ENCODE measurements at places on chromosomes 4 and X. TPM values are rescaled to one million over a fixed set of nuclear protein-coding genes. Genes with fewer than 3 reads are reported as not detected.

Gene FGFR3
- total RNA-seq = 26.5 TPM

DNA sequence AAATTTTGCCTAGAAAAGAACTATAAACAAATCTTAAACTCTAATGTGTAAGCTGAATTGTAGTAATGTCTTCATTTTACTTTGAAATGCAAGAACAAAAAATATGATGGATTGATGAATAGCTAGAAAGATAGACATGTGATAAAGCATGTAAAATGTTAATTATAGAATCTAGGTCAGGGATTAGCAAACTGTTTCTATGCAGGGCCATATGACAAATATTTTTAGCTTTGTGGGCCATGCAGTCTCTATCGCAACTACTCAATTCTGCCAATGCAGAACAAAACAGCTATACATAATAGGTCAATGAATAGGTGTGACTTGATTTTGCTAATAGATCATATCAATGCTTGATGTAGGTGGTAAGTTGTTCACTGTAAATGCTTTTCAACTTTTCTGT is 75.3 kb downstream of the TBCK start:
- DNase-seq = no peak

DNA sequence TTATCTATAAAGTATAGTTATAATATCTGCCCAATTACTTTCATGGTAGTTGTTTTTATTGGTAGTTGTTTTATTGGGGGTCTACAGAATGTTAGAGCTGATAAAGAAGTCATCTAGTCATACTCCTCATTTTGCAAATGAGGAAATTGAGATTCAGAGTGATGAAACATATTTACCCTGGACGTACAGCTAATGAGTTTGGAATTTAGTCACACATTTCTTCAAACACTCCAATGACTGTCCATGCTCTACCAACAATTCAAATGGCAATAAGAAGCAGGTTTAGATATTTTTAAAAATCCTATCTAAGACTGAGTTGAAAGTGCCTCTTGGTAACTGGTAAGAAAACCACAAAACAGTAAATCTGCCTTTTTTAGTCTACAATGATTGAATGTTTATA is 98.2 kb downstream of the MAGEC1 start:
- DNase-seq = no peak

Gene ARX
- total RNA-seq = not detected

GRCh38 chr4:89733946-89734345 is 103.0 kb downstream of the SNCA start:
- DNase-seq = no peak

DNA sequence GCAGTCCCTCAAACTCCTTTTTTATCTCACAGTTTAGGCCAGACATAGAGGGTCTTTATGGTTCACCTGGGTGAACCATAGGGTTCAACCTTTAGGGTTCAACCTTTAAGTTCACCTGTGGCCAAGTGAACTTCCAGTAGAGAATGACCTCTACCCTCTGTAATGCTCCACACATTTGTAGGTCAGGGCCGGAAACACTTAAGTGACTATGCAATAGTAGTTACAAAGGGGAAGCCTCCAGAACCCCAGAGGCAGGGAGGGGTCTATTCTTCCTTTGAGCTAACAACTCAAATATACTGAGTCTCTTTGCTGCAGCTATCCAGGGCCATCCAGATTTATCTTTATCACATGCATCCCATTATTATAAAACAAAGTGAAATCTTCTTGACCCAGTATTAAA is 100.0 kb downstream of the LARP1B start:
- DNase-seq = no peak

Gene COX7B2
- total RNA-seq = not detected

DNA sequence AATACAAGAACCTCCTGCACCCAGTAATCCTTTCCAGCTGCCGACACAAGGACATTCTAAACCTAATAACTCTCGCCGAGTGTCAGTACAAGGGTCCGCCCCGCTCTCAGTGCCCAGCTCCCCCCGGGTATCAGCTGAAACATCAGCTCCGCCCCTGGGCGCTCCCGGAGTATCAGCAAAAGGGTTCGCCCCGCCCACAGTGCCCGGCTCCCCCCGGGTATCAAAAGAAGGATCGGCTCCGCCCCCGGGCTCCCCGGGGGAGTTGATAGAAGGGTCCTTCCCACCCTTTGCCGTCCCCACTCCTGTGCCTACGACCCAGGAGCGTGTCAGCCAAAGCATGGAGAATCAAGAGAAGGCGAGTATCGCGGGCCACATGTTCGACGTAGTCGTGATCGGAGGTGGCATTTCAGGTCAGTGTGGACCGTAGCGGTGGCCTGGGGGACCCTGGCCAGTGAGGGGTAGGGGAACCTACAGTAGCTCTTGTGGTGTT is at the start of gene MAOA:
Gene MAOA (plus strand): TSS at position 295 of the 490 bp plus-strand sequence. CDS start 43 bp downstream, at position 338.
- no peak for DNase-seq

GRCh38 chr4:67746797-67747495 is 7.2 kb downstream of the GNRHR start:
- no peak for DNase-seq

GRCh38 chr4:124484008-124484407 is 228.5 kb downstream of the ANKRD50 start:
- no peak for DNase-seq
